ENCODE measurements at places on chromosomes 7 and 10.

GRCh38 chr7:97307521-97308108 is 190.1 kb downstream of the SDHAF3 start:
- peak; percentile 2 for DNase-seq

DNA sequence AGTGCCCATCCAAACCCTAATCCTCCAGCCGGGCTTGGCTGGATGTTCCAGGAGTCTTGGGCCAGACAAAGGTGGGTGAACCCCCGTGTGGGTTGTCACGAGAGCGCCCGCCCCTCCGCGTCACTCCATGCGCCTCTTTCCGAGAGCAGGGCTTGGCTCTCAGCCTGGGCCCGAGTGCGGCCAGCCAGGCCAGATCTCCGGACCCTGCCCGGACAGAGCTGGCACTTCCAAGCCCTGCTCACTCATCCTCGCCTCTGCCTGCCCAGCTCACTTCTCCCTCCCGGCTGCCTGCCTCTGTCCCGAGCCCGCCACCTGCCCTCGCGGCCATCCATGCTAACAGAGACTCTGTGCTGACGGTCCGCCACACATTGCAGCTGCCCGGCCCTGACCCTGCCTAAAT is 34.6 kb downstream of the AGAP3 start:
- no peak for DNase-seq

DNA sequence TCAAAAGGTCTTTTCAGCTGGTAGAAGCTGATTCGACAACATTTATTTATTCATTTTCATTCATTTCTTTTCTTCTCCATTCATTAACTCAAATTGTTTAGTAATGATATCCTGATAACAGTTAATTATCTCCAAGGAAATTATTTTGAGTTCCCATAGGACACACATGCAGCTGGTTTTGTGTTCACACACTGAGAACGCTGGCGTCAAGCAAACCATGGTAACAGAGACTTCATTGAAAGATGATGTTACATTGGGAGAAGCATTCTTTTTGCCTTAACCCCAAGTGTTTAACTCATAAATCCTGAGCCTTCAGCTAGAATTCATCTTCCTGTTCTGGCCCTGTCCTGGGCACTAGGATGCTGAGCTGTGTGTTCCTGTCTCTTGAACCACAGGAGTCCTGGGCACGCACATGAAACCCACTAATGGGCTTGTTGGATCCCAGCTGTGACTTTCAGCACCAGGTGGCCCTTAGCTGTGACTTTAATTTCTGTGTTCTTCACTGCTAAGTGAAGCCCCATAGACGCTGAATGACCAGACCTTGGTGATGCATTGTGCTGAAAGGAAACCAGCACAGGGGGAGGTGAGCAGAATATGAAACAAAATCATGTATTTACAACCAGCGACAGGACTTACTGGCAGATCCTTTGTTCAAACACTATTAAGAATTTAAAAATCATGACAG is 121.5 kb upstream of the PRSS58 start:
- DNase-seq: no peak

DNA sequence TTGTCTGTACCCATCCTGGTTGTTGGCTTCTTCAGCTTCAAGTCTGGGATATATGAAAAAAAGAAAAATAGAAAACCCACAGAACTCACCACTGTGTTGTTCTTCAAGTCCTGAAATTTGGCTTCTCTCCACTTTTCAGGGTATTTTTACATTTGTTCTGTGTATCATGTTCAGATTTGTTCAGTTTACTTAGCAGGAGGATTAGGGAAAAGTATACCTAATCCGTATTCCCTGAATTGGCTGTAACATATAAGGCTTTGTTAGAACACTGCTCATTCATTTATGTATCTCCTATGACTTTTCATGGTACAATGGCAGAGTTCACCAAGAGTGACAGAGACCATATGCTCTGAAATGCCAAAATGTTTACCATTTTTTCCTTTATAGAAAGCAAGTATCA is 146.9 kb downstream of the PTN start:
- DNase-seq: no peak

- DNase-seq: no peak
Observed at GRCh38 chr10:8044331-8044907, 10.1 kb upstream of the GATA3 start.

DNA sequence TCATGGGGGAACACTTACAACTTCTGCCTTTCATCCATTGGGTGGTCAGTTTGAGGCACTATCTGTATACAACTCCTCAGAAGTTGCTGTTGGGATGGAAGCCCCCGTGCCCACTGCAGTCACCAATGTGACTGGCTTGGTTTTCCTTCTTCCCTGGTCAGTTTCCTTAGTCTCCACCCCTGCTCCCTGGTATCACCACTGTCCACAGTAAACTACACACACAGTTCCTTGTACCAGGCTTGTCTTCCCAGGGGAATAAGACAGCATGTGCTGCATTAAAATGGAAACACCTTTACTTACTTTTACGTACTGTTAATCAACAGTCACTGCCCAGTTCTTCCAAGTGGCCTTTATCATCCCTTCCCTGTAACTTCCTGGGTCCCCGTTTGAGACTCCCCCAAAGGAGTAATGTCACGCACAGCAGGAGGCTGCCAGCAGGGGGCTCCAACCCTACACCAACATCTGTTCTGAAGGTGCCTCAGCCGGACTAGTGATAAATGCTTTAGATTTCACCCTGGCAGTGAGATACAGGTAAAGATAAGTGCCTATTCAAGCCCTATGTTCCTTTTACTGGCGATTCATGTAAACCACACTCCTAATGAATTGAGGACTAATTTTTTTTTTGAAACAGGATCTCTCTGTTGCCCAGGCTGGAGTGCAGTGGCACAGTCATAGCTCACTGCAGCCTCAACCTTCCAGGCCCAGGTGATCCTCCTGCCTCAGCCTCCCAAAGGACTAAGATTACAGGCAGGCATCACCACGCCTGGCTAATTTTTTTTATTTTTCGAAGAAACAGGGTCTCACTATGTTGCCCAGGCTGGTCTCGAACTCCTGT is 45.3 kb upstream of the PIK3AP1 start:
- no peak for DNase-seq

- no peak for DNase-seq
Observed at GRCh38 chr7:140230516-140230860, 53.7 kb upstream of the KDM7A start.

- no peak for DNase-seq
Observed at GRCh38 chr7:30247541-30248401, 36.6 kb upstream of the ZNRF2 start.

- DNase-seq: no peak
Observed at GRCh38 chr10:112356686-112357085, 17.2 kb upstream of the ACSL5 start.

DNA sequence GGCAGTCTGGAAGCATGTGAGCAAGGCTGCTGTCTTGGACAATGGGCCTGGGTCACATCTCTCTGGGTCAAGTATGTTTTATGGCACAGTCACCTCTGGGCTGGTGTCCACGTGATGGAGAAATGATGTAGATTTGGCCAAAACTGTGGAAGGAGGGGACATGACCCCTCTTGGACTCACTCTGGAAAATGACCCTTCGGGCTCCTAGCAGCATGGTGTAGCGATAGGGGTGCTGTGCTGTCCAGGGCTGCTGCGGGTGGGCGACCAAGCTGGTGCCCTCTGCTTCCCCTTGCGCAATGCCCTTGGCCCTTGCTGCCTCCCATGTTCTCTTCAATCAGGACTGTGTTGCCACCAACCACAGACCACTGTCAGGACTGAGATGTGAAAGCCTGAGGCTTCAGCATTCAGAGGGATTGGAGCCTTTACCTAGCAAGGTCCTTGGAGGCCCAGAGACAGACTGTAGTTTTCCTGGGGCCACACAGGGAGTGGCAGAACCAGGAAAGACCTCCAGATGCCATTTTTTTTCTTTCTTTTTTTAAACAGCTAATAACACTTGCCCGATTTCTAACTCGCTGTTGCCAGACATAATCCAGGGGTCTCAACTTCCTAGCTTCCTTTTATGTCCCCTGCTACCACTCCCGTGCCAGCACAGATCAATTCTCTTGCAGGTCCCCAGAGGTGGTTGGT is 6.1 kb downstream of the CYP26A1 start:
- no peak for DNase-seq

DNA sequence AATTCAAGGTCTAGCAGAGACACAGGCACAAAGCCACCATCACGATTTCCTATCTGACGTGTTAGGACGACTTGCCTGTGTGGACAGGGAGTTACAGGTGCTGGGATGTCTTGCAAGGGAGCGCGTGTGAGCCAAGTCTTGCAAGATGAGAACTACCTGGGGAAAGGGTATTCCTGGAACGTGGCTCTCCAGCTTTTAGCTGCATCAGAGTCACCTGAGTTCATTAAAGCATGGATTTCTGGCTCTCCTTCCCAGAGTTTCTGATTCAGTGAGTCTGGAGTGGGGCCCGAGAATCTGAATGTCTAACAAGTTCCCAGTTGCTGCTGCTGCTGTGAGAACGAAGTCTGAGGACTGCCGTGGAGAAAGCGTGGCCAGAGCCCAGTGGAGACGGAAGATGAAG is 30.0 kb upstream of the RNF32 start:
- DNase-seq: no peak

GRCh38 chr10:124308811-124309210 is 109.9 kb downstream of the OAT start:
- DNase-seq: no peak

Measured in AG04449 (cell line).